NCI-H1417 (cell line): ENCODE measurements at places on chromosomes 5 and 9.

DNA sequence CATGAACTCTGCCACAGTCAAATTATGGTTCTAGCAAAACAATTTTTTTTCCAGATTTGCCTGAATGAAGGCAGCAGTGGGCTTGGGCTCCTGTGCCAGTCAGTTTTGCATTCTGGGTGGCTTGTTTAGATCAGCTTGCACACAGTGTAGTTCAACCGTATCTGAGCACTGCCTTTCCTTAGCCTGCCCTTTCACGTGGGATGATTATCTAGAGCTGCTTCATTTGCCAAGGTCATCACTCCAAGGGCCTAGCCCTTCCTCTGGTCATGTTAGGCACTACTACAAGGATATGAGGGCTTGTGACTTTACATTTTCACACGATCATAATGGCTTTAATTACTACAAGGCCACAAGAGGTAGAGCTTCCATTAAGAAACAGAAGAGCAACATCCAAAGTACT, 150.6 kb upstream of the EFNA5 start:
- peak; percentile 54 for DNase-seq

DNA sequence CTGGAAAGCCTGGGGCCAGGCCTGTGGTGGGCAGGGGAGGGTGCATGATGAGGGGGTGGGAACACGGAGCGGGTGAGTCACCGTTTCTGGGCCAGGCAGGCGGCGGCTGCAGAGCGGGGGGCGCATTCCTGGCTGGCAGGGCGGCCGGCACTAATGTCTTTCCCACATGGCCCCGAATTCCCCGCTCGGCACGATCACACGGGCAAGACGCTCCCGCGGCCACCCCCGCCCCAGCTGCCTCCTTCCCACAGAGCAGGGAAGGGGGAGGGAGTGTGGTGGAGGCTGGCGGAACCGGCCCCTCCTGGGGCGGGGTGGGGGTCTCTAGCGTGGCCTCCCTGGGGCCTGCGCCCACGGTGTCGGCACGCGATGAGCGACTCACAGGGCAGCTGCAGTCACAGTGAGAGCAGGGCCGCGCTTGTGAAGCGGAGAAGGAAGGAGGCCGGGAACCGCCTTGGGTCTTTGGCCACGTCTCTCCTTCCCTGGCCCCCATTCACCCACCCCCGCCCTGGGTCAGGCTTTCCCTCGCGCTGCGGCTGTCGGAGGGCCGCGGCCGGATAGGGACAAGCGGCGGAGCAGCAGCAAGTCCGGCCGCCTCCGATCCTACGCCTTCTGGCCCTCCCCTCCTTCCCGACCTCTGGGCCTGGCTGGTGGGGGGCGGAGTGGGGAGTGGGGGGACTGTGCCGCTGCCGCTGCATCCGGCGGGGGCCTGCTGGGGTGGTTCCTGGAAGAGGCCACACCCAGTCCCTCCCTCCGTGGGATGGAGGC, 48.9 kb downstream of the CXXC5 start:
- DNase-seq = peak; percentile 59

GRCh38 chr9:126802318-126803059, 2.4 kb upstream of the ZBTB43 start:
- DNase-seq = no peak

DNA sequence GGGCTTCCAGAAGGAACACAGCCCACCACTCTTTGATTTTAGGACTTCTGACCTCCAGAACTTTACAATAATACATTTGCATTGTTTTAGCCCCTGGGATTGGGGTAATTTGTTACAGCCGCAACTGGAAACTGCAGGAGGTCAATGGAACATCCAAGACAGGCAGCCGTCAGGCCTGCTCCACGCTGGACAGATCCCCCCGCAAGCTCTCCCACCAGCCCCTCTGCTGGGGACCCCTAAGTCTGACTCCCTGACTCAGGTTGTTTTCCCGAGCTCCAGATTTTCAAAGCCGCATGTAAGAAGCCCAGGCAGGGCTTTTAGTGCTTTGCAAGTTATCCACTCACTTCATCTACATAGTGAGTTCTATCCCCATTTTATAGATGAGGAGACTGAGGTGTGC, 127.6 kb downstream of the PAX5 start:
- DNase-seq = no peak
